Immature natural killer cell (primary cell): ENCODE measurements at places on chromosomes 6 and 20.

DNA sequence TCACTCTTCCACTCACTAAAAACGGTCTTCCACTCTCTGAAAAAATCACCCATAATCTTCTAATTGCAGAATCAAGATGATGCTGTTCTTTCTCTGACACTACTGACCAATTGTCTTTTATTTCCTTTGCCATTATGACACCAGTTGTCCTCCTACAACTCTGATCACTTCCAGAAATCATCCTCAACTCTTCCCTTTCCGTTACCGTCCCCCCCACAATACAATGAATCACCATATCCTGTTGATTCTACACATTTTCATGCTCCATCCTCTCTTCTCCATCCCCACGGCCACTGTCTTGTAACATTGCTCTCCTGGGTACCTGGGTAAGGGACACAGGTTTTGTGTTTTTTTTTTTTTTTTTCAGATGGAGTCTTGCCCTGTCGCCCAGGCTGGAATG is 2.5 kb upstream of the PPP2R5D start:
- no peak for DNase-seq

GRCh38 chr20:49276161-49276960 is 1.5 kb downstream of the ZNFX1 start:
- DNase-seq, result peak; percentile 10

DNA sequence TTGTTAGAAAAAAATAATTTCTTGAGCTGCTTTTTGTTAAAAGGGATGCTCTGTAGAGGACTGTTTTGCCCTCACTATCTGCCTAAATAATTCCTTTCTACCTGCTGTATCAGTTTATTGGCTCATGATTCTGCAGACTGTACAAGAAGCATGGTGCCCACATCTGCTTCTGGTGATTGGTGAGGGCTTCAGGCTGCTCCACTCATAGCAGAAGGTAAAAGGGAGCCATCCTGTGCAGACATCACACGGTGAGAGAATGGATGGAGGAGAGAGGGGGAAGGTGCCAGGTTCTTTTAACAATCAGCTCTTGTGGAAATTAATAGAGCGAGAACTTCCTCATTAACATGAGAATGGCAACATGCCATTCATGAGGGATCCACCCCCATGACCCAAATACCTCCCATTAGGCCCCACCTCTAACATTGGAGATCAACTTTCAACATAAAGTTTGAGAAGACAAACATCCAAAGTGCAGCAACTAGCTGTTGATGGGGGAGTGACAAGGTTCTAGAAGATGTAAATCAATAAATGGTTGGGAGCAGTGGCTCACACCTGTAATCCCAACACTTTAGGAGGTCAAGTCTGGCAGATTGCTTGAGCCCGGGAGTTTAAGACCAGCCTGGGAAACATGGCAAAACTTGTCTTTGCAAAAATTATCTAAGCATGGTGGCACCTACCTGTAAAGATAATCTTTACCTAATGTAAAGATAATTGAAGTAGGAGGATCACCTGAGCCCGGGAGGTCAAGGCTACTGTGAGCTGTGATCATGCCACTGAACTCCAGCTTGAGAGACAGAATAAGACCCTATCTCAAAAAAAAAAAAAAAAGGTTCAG is 15.7 kb upstream of the AHCY start:
- DNase-seq, result no peak

DNA sequence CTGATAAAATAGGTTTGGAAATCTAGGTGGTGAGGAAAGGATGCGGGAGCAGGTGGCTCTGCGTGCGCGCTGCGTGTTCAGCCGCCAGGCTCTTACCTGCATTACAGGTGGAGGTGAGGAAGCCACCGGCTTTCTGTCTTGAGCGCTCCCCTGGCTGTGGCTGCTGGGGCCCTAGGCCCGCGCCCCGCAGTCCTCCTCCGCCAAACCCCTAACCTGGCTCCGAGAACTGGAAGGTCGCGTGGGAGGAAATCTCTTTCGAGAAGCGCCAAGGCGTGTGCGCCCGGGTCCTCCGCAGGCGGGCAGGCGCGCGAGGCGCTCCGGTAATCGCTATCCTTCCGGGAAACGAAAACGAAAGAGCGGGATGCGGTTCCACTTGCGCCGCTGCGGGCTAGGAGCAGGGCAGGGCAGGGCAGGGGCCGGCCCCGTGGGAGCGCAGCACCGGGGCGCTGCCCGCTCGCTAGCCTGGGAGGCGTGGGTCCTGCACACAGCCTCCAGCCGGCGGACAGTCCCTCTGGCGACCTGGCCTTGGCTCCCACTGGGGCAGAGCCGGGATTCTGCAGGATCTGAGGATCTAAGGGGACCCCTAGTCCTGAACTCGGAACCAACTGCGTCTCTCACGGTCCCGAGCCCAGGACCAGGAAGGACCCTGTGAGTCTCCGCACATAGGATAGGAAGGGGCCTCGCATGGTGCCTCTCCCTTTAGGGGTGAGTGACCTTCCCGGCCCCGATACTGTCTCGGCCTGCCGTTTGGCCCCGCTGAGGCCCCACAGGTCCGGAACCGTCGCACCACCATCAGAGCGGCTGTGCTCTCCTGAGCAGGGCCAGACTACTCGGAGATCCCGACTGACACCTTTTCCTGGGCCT is at the start of gene ETV7:
TSS of gene ETV7 (minus strand) at position 230 of the 864 bp plus-strand sequence. CDS start at position 102, 128 bp downstream.
- peak; percentile 56 for DNase-seq

DNA sequence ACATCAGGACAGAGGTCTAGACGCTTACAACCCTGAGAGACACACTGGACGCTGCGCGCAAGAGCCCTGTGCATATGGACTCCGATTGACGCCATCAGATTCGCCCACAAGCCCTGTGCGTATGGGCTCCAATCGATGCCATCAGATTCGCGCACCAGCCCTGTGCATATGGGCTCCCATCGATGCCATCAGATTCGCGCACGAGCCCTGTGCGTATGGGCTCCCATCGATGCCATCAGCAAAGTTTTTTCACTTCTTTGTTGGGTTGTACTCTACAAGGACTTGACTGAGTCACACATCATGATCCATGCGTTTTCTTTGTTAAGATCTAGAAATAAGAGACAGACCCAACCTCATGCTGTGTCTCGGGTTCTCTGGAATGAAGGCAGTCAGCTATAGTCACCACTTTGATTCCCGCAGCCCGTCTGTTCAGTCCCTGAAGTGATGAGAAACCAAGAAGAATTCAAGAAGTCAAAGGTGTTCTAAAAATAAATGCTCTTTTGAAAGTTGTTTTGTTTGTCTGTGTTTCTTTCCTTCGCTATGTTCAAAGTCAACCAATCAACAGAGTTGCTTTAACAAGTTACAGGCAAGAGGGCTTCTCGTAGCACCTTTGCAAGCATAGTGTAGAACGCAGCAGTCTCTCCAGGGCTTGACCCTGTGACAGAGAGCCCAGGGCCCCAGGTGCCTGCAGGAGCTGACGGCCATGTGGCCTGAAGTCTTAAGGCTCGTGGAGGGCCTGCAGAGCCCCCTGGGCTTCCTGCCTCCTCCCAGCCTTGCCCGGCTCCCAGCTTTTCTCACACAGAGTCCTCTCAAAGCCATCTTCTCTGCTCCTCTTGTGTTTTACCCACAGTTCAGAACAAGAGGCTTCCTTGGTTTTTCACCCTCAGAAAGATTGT is 7.9 kb downstream of the RPS6KA2 start:
- DNase-seq, result no peak

GRCh38 chr6:90072935-90073464 is 178.7 kb downstream of the GJA10 start:
- no peak for DNase-seq

- no peak for DNase-seq
Observed at GRCh38 chr6:54403096-54403495, 94.9 kb downstream of the TINAG start.

DNA sequence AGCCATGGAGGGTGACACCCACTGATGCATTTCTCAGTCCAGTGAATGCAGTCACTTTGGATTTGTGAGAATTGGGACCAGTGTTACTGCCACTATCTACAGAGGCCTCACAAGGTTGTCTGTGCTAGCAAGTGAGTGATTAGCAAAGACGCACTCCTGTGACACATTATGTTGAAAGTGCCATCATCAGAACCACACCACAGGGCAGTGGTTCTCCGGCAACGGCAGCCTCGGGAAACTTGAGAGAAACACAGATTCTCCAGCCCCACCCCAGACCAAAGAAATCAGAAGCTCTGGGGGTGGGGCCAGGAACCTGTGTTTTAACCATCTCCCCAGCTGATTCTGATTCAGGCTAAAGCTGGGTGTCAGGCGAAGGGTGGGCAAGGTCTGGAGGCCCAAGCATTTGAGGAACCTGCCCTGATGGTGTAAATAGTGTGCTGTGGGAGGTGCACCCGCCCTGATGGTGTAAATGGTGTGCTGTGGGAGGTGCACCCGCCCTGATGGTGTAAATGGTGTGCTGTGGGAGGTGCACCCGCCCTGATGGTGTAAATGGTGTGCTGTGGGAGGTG is 39.9 kb downstream of the TMEM242 start:
- no peak for DNase-seq

- no peak for DNase-seq
Observed at GRCh38 chr20:44400671-44400969, 45.1 kb downstream of the HNF4A start.
